ENCODE measurements at places on chromosomes 2 and 18.

DNA sequence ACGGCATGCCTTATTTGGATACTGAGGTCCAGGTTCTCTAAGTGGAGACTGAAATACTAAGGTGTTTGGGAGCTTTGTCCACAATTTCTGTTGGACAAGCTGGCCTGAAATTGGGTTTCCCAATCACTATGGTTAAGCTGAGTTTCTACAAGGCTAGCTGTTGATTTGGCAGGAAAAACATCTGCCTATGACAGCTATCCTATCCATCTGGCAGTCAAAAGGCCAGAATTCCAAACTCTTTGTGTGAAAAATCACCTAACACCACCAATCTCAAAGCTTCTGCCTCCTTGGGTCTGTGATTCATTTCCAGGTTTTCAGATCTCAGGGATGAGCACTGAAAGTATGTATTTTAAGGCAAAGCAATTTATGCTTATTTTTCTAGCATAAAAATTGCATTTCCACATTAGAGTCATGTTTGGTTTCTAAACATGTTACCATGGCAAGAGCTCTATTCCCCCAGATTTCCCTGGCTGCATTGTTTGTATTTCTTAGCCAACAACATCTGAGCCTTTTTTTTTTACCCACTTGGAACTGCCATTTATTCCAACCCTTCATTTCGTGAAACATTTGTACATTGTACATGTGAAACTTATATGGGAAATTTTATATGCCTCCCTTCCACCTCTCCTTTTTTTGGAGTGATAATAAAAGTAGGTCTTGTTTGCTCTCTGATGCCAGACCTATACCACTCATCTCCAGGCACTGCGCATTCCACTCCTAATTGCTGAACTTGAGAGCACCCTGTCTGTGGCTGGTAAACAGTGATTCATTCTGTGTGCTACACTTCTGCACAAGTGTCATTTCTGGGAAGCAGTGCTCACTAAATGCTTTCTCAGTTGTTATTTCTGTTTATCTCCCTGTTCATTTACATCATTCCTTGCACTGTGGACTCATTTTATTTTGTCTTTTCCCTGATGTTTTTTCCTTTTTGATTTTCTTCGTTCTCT lies 15.9 kb upstream of the CCDC85A start:
- no peak for DNase-seq

- no peak for DNase-seq
These were observed 1441.9 kb upstream of the ZEB2 start for GRCh38 chr2:145961846-145962245.

DNA sequence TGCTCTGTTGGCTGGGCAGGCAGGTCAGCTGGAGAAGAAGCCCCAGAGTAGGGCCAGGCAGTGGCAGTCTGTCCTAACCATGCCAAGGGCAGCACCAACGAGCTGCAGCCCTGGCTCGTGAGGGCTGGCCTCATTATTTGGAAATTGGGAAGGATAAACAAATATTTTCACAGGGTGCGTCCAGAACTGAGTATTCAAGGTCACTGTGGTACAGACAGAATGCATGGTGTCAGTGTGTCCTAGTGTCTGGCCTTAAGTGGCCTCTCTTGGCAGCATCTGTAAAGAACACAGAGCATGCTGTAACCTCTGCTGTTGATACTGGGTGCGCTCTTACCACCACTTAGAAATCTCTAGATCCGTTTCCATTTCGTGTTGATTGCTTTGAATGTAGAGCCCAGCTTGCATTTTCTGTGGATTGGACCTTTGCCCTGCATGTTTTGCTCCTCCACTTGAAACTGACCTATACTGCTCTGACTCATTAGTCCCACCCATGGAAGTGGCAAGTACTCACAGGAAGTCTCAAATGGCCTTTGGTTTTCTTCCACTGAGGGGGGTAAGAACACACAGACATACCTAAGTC lies 88.2 kb downstream of the GREB1L start:
- no peak for DNase-seq

- no peak for DNase-seq
These were observed 23.6 kb downstream of the CYP27C1 start for GRCh38 chr2:127196549-127196948.

- DNase-seq = no peak
These were observed 26.3 kb downstream of the TUBB6 start for GRCh38 chr18:12334366-12334808.

DNA sequence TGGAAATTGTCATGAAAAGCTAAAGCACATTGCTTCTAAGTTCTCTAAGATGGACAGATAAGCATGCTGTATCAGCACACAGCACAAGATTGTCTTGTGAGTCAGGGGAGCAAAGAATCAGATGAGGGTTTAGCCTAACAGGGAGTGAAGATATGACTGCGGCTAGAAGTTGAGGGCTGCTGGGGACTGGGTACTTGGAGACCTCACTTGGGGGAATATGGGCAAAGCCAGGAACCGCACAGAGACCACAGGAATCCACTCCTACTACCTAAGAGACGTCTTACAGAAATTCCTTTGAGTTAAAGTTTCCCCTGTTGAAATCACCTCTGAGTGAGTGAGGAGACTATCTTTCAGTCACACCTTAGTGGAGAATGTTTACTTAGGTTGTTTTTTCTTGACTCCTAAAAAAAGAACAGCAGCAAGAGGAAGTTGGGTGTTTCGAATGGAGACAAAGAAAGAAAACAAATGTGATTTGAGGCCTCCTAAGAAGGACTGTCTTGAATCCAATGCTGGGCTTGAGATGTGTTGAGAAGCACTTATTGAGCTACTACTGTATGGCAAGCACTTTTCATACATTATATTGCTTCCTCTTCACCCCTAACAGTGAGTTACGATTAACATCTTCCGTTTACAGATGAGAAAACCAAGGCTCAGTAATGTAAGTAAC lies 100.7 kb downstream of the ANKRD44 start:
- DNase-seq = no peak

- DNase-seq = no peak
These were observed 18.7 kb downstream of the SMIM21 start for GRCh38 chr18:75408554-75409506.

GRCh38 chr18:68417166-68417799 lies 297.6 kb downstream of the TMX3 start:
- DNase-seq = no peak

GRCh38 chr2:224836263-224836662 lies 120.1 kb upstream of the CCDC195 start:
- no peak for DNase-seq

- no peak for DNase-seq
These were observed 12.1 kb downstream of the AMER3 start for GRCh38 chr2:130767408-130767775.

GRCh38 chr2:109266496-109266895 lies 137.5 kb downstream of the SH3RF3 start:
- DNase-seq = no peak

GRCh38 chr2:48323146-48323545 lies 206.8 kb upstream of the STON1 start:
- DNase-seq = no peak

GRCh38 chr2:88669482-88670214 lies 21.8 kb upstream of the RPIA start:
- no peak for DNase-seq

DNA sequence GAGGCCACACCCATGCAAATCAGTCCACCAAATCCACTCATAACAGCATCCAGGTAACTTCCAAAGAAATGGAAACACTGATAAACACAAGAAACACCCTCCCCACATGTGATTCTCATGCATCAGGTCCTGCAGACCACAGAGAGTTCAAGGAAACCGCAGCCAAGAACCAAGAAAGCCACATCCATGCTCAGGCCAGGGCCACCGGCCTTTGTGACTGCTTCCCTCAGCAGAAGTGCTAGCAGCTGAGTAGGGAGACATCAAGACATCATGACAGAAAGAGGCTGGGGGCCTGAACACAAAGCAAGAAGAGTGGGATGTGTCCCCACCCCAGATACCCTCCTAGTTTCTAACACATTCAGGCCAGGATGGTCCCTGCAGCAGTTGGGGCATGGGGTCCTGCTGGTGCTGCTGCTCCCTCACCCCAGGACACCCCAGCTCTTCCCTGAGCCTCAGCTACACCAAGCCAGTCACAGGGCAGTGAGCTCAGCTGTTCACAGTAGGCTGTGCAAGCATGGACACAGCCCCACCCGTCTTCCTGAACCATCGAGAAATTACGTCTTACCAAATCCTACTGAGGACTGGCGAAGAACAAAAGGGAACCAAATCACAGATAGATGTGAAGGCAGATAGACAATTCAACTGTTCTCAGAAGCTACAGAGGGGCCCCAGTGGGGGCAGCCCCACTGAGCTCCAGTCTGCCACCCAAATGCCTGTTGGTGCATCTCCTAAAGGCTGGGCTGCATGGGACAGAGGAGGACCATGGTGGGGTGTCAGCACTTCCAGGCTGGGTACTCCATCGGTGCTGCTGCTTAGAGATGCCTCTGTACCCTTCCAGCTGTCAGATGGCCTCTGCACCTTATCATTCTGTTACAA lies 60.9 kb downstream of the HDAC4 start:
- no peak for DNase-seq

DNA sequence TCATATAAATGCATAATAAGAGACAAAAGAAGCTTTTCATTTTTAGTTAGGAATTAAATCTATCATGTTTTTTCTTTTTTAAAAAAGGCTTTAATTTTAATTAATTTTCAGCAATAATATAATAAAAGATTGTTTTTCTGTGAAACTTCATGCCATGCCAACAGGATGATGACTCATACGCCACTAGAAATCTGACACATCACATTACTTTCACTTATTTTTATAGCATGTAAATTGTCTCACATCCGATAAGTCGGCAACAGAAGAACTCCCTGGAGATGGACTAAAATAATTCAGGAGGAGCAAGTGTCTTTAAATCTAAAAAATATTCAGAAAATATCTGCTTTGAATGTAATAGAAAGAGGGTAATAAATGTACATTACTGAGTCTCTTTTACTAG lies 1024.2 kb upstream of the ACVR2A start:
- no peak for DNase-seq

DNA sequence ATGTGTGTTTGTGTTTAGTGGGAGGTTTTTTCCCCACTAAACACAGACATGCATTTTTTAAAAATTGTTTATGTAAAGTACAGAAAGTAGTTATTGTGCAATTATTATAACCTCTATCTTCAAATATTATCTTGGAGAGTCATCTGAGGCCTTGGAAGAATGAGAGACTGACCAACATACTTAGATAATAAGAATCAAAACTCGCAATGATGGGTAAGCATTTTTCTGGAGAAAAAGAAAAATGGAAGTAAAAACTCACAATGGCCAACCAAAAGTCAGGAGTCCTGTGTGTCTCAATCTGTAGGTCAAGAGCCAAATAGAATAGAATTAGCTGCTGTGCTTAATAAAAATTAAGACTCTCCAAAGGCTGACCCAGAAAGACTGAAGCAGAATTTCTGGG lies 43.0 kb downstream of the MEMO1 start:
- no peak for DNase-seq

DNA sequence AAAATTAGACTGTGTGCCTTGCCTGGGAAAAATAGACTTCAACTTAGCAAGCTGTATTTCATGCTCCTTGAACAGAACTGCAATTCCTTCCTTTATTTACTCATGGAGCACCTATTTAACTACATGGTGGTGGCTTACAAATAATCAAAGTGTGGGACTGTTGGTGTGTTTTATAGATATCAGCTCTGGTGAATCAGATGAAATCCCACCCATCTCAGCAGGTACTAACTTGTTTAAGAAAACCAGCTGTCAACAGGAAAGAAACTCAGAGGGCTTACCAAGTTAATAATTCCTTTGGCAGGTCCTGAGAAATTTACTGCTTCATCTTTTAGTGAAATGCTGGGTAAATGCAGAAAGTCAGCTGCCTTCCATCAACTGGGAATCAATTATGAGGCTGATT lies 830.6 kb downstream of the SLC4A3 start:
- DNase-seq = no peak

DNA sequence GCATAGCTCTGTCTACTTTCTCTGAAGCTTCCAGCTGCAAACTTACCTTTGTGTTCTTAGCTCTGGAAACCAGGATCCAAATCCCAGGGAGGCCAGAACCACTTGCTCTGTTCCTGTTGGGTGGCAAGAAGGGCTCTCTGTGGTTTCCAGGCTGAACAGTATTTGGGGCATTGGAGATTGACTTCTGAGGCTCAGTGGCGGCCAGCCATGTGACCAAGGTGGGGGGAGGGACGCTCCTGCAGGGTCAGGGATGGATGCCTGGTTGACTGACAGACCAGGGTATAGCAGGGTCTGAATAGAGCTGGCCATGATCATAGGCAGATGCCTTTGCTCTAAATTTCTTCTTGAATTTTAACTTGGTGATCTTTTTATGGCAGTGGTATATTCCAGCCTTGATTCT lies 15.1 kb downstream of the SLC4A5 start:
- DNase-seq = no peak

- no peak for DNase-seq
These were observed 44.0 kb downstream of the CPO start for GRCh38 chr2:206983161-206983859.

DNA sequence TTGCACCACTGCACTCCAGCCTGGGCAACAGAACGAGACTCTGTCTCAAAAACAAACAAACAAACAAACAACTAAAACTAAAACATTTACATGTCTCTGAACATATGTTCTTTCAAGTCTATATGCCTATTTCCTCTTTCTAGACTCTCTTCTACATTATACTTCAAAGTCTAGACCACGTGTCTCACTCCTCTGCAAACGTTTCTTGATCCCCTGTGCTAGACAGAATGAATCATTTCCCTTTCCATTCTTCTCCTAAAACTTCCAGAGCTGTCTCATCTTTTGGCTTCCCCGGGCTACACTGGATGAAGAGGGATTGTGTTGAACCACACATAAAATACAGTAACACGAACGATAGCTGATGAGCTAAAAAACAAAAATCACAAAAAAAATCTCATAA lies 67.1 kb downstream of the BAZ2B start:
- DNase-seq = no peak

DNA sequence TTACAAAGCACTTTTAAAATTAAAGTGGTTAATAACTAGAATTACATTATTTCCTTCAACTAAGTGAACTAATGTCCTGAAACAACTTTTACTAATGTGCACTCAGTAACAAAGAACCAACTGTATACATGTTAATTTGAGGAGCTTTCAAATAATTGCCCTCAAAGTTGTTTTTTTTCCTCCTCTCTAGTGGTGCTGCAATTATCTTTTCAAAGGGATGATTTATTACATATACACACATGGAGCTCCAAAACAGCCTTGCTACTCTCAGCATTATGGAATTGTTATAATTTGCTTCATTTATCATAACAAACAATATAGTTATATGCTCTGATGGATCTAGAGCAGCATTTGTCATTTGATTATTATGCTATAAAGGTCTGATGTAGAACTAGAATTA lies 246.3 kb upstream of the RASGRP3 start:
- no peak for DNase-seq

GRCh38 chr2:60479226-60480088 lies 74.0 kb downstream of the BCL11A start:
- DNase-seq = no peak

Measured in amygdala (tissue), 56 donors.